Memory B cell (primary cell): ENCODE measurements at places on chromosomes 16 and 17.

- no peak for DNase-seq
These were observed 100.0 kb downstream of the WWOX start for GRCh38 chr16:78199325-78200022.

DNA sequence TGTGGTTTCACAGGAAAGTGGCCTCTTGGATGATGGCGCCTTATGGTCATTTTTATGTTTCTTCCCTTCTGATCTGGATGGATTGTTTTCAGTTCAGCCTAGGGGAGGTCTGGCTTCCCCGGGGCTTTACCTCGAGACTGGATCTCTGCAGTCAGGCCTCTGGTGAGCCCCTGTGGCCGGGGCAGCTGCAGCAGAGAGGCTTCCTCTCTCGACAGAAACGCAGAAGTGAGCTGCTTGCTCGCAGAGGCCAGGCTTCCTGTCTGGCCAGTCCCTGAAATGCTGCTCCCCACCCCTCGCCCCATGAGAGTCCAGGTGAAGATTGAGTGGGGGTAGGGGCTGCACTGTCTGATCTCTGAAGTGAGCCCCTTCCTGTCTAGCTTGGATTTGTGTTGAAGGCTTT, 44.0 kb downstream of the PLCG2 start:
- DNase-seq = peak; percentile 68

GRCh38 chr16:83258366-83258928, 549.3 kb upstream of the HSBP1 start:
- DNase-seq = no peak

DNA sequence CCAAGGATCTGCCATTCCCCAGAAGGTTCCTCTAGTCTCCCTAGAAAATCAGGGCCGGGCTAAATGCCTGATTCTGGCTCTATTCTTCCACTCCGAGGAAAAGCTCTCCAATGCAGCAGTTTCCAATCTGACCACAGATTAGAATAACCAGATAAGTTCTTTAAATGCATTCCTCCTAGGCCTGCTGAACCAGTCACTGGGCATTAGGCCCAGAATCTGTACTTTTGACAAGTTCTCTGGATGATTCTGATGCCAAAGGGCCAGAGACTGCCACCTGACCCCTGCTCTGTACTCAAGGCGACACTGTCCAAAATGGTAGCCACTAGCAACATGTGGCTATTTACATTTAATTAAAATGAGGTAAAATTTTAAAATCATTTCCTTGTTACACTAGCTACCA, 22.3 kb downstream of the MAP3K14 start:
- no peak for DNase-seq

GRCh38 chr17:35312790-35313711, 60.4 kb downstream of the SLFN11 start:
- DNase-seq = peak; percentile 61

GRCh38 chr16:80883159-80883642, 78.8 kb upstream of the CDYL2 start:
- DNase-seq = no peak

GRCh38 chr17:62791767-62792446, 16.2 kb downstream of the MARCHF10 start:
- no peak for DNase-seq
